ENCODE measurements at places on chromosomes 2 and 18.

DNA sequence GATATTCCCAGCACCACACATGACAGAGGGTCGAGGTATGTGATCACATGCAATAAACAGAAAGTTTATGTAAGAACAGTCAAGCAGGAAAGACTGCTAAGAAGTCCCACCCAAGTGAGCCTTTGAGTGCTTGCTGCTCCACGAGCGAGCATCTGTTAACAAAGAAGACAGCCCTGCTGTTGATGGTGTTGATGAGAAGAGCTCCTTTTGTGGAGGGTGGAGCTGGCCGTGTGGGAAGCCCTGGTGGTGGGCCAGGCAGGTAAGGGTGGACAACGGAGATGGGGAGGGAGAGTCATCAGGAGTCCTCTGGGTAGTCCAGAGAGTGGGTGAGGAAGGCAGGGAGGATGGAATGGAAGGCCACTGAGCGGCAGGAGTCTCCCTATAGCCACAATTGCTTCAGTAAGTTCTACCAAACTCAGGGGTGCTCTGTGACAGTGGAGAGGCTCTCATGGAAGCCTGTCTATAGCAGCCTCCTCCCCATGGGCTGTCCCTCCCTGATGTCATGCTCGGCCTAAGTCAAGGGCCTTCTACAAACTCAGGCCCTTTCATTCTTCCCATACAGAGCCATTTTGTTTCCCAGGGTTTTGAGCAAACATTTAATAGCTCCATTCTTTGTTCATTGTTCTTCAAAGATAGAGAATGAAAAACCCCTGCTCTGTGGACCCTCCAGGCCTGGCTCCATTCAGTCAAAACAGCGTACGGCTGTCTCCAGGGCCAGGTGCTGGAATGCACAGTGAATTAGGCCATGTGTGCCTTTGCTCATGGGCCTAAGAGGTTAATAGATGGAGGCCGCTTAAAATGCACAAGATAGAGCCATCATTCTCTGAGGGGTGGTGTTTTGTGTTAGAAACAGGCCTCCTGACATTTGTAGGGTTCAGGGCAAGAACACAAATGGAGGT is 494.2 kb upstream of the RAB6C start:
- H3K4me3 ChIP-seq = no peak overlapping the region
- H3K4me1 ChIP-seq = no peaks in the 10 kb centered on the region
- no peaks in the 10 kb centered on the region for H3K36me3 ChIP-seq

DNA sequence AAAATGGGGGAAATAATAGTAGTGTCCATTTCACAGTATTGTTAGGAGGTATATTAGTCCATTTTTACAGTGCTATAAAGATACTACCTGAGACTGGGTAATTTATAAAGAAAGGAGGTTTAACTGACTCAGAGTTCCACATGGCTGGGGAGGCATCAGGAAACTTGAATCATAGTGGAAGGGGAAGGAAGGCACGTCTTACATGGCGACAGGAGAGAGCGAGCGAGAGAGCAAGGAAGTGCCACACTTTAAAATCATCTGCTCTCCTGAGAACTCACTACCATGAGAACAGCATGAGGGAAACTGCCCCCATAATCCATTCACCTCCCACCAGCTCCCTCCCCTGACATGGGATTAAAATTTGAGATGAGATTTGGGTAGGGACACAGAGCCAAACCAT is 23.4 kb downstream of the MGAT5 start:
- H3K36me3 ChIP-seq = no peaks in the 10 kb centered on the region
- H3K4me3 ChIP-seq = no peak overlapping the region
- H3K27me3 ChIP-seq = no peaks in the 10 kb centered on the region
- H3K4me1 ChIP-seq = peaks cover 6% of the 10 kb centered on the region

GRCh38 chr2:235669983-235670962 is 176.4 kb downstream of the AGAP1 start:
- peaks cover 33% of the 10 kb centered on the region for H3K4me1 ChIP-seq
- no peak overlapping the region for H3K27ac ChIP-seq
- no peaks in the 10 kb centered on the region for H3K36me3 ChIP-seq
- peaks cover 23% of the 10 kb centered on the region for H3K27me3 ChIP-seq
- H3K4me3 ChIP-seq = no peak overlapping the region

- no peak overlapping the region for H3K27ac ChIP-seq
- H3K4me3 ChIP-seq = no peak overlapping the region
- no peak for DNase-seq
Measured at GRCh38 chr2:158153270-158154015, 51.8 kb downstream of the UPP2 start.

- H3K27me3 ChIP-seq = no peaks in the 10 kb centered on the region
- DNase-seq = no peak
- H3K4me3 ChIP-seq = no peak overlapping the region
- H3K36me3 ChIP-seq = no peaks in the 10 kb centered on the region
Measured at GRCh38 chr2:14516844-14517243, 115.7 kb upstream of the LRATD1 start.

GRCh38 chr2:70703900-70704549 is 64.0 kb downstream of the ADD2 start:
- peaks cover 2% of the 10 kb centered on the region for H3K4me1 ChIP-seq
- DNase-seq = peak; percentile 29

DNA sequence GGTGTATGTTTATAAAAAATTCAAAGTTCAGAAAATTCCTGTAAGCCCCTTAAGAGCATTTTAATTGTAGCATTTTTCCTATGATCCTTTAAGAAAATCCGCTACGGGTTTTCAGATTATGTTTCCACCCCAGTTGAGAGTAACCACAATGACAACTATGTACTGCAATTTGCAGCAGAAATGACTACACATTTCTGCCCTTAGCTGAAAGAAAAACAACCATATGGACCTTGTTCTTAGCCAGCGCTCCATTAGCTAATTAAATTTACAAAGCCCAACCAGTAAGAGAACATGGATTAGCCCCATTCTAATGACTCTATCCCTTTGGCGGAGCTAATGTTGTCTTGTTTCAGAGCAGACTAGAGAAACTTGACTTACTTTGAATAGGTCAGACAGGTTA is 247.6 kb downstream of the SLC8A1 start:
- H3K4me1 ChIP-seq = peaks cover 31% of the 10 kb centered on the region
- no peaks in the 10 kb centered on the region for H3K27me3 ChIP-seq
- H3K27ac ChIP-seq = no peak overlapping the region
- H3K4me3 ChIP-seq = no peak overlapping the region
- no peaks in the 10 kb centered on the region for H3K36me3 ChIP-seq
- no peak for DNase-seq

GRCh38 chr18:29737190-29737589 is 1305.4 kb downstream of the DSC3 start:
- no peak overlapping the region for H3K27ac ChIP-seq
- no peaks in the 10 kb centered on the region for H3K27me3 ChIP-seq

DNA sequence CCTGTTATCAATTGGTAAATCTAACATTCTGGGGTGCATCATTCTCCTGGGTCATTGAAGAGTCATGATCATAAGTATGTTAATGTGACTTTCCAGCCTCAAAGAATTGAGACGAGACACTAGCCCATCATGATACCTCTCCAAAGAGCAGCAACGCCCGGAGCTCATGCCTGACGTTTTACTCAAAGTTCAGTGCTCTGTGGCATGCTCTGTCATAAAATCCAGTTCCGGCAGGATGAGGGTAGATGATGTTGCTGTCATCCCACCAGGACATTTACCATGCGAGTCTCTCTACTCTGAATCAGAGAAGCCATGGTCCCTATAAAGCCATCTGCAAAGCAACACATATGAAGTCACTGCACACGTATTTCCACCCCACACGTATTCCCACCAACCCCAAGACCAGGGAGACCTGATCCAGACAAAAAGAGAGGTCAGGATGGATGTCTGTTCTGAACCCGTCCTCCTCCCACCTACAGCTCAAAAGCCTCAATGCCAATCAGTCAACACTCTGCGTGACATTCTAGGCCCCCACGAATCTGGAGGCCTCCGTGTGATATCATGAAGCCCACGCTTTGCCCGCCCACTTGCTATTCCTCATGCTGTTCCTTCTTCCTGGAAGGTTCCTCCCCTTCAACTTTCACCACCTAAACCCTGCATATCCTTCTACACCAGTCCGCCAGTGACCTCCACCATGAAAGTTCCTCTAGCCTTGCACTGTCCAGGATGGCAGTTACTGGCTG is 85.8 kb downstream of the DNMT3A start:
- no peak for DNase-seq
- H3K4me1 ChIP-seq = peaks cover 27% of the 10 kb centered on the region
- H3K4me3 ChIP-seq = no peak overlapping the region

DNA sequence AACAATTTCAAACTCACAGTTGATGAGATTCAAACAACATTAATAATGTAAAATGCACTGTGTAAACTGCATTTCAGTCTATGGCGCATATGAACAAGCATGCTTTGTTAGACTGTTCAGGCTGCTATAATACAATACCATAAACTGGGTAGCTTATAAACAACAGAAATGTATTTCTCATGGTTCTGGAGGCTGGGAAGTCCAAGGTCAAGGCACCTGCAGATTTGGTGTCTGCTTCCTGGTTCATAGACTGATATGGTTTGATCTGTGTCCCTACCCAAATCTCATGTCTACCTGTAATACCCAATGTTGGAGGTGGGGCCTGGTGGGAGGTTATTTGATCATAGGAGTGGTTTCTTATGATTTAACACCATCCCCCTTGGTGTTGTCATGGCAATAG is 148.1 kb upstream of the SERPINE2 start:
- no peak overlapping the region for H3K4me3 ChIP-seq
- H3K27me3 ChIP-seq = no peaks in the 10 kb centered on the region
- H3K27ac ChIP-seq = no peak overlapping the region

DNA sequence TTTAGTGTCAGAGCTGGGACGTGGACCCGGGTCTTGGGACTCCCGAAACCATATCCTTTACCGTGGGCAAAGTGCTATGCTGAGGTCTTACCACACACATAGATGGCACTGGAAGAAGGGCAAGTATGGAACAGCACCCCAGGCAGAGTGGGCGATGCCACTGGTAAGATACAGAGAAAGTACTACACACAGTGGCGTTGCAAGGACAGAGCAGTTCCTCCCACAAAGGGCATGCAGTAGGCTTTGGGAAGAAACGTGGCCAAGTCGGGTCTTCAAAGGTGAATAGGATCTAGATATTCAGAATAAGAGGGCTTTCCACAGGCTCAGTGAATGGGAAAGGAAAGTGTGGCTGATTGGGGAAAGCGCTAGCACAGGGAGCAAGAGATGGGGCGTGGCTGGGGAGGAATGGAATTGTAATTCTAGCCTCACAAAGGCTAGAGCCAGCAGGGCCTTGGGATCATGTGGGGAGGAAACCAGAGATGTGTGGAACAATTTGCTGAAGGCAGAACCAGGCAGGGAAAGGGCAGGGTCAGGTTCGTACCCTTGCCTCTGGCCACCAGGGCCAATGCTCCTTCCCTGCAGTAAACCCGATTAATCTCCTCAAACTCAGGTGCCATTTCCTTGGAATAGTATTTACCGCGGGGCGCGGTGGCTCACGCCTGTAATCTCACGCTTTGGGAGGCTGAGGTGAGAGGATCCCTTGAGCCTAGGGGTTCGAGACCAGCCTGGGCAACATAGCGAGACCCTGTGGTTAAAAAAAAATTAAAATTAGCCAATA is 36.0 kb downstream of the PCBP1 start:
- no peak for DNase-seq
- peak overlapping the region; percentile 88 for H3K4me3 ChIP-seq
- H3K36me3 ChIP-seq = no peaks in the 10 kb centered on the region
- H3K27ac ChIP-seq = peak overlapping the region; percentile 100
- H3K4me1 ChIP-seq = peaks cover 55% of the 10 kb centered on the region
- no peaks in the 10 kb centered on the region for H3K27me3 ChIP-seq

DNA sequence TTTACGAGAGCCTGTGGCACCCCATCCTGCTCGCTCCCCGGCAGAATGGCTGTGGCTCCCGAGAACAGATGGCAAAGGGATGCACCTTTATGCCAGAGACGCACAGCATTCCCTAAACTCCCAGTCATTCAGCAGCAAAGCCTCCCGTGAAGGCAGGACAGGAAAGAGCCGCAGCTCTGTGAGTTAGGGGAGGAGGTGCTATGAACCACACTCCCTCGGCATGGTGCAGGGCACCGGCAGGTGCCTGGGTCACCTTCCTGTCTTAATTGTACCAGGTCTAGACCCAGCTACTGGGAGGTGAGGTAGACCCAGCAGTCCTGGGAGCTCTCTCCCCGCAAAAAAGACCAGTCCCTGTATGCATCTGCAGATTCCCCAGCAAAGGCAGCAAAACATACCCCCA is 149.8 kb downstream of the TWIST2 start:
- H3K36me3 ChIP-seq = peaks cover 6% of the 10 kb centered on the region
- peak overlapping the region; percentile 43 for H3K27ac ChIP-seq
- DNase-seq = no peak
- no peak overlapping the region for H3K4me3 ChIP-seq
- H3K4me1 ChIP-seq = peaks cover 29% of the 10 kb centered on the region

DNA sequence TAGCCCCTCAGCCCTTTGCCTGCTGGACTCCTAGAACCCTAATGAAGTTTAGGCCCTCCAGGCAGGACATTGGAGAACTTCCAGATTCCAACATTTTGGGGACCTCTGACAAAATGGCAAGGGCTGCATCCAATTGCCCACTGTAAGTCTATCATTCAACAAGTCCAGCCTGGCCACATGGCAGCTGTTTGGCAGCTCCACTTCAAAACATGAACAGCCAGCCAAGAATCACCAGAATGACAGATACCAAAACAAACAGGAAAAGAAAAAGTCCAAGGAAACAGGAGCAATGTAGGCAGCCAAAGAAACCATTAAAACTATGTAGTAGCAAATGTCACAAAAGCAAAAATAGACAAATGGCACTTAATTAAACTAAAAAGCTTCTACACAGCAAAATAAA is 25.5 kb downstream of the SLC4A5 start:
- no peak for DNase-seq
- H3K4me3 ChIP-seq = no peak overlapping the region
- H3K4me1 ChIP-seq = peaks cover 11% of the 10 kb centered on the region
- no peak overlapping the region for H3K27ac ChIP-seq
- peaks cover 4% of the 10 kb centered on the region for H3K36me3 ChIP-seq

DNA sequence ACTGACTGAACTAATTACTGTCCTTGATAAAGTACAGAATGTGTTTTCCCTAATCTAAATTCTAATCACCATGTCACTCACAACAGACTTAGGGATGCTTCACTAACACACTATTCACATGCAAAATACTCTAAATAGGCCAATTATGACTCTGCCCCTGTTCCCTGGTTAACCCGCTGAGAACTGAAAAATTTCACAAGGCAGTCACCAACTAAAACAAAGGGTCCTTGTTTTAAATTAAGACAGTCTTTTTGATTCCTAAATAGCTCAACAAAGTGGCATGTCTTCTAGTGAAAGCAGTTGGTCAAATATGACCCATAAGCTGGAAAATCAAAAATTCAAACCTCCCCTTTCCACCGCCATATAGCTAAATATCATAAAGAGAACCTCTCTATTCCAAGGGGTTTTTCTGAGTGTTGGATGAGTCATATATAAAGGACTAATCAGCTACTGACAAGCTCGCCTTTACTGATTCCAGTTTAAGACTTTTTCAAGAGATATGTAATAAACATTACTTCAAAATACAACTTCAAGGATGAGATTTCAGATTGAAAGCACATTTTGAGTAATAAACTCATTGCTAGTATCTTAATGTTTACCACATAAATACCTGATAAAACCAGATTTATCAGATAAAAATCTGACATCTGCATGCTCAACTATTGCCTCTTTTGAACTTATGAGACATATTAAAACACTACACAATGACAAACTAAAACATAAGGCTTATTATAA is 235.8 kb downstream of the TCF4 start:
- H3K4me3 ChIP-seq = no peak overlapping the region
- H3K27ac ChIP-seq = peak overlapping the region; percentile 66
- peaks cover 60% of the 10 kb centered on the region for H3K4me1 ChIP-seq
- H3K27me3 ChIP-seq = no peaks in the 10 kb centered on the region

Measured in mesothelial cell of epicardium (in vitro differentiated cells).